ENCODE measurements at places on chromosomes 5 and 9.

DNA sequence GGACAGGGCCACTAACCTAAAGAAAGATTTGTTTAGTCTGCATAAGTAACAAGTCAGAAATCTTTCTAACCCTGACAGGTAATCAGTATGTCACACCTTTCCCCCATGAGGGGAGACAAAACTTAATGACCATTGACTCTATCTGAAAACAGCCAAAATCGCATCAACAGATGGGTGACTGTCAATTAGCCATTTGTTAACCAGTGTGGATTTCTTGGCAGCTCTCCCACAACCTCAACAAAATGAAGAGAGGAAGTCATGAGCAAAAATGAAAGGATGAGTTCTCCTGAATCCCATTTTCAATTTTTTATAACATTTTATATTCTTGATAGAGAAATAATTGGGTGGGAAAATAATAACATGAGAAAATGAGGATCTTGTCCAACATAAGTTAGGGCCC, 84.6 kb upstream of the SNX2 start:
- no peak for DNase-seq

DNA sequence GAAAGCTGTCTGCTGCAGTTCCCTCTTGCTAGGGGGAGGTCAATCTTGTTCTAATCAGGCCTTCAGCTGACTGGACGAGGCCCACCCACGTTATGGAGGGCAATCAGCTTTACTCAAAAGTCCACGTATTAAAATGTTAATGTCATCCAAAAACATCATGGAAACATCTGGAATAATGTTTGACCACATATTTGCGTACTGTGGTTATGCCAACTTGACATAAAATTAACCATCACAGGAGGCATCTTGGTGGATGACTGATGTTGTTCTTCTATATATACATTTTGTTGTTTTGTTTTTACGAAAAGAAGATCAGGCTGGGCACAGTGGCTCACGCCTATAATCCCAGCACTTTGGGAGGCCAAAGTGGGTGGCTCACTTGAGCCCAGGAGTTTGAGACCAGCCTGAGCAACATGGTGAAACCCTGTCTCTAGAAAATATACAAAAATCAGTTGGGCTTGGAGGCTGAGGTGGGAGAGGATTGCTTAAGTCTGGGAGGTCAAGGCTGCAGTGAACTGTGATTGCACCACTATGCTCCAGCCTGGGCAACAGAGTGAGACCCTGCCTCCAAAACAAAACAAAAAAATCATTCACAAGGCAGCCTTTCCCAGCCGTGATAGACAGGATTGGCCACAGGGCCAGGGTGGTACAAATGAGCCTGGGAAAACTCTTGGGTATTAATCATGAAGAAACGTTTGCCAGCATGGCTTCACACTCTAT, 33.8 kb upstream of the PRXL2C start:
- no peak for DNase-seq

DNA sequence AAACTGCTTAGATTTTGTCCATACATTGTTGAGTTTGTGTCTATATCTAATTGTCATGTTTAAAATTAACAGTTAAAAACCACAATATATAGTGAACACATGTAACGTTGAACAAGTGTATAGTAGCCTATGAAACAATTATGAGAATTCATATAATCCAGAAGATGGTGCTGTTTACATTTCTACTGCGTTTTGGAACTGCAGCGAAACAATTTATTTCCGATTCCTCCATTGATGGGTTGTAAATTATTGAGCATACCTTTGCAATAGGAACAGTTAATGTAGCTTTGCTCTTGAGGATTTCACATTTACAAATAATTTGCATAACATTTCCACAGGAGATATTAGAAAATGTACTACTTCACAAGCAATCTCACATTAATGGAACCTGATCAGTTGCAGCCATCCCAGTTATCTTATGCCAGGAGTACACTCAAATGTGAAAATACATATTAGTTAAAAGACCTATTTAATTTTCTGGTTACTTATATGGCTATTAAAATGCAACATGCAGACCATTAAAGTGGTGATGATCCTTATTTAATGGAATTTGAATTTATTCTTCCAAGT, 411.8 kb downstream of the CDH10 start:
- no peak for DNase-seq

DNA sequence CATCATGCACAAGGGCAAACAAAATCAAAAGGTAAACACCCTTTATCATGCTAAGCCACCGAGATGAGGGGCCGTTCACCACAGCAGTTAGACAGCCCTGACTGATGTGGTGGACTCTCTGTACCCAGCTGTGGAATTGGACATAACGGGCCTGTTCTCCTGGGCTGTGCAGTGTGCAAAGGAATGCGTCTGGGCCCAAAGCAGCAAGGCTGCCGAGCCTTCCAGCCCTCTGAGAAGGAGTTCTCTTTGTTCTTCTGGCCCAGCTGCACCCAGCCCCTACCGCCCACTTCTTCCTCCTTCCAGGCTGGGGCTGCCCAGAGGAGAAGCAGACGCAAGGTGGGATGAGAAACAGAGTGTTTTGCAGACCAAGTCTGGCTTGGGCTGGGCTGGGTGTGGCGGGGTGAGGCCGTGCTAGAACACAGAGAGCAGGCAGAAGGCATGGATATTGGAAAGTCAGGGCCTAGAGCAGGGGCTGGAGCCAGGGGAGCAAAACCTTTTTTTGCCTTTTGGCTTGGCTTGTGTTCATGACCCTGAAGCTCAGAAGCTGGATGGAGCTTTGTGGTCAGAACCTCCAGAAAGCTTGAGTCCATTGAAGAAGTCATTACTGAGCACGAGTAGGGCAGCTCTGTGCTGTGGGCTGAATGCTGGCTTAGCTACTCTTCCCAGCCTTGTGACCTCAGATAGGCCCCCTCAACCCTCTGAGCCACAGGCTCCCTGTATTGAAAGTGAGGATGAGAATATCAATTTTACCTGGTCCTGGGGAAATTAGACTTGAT, 49.8 kb upstream of the SH3PXD2B start:
- DNase-seq: no peak

DNA sequence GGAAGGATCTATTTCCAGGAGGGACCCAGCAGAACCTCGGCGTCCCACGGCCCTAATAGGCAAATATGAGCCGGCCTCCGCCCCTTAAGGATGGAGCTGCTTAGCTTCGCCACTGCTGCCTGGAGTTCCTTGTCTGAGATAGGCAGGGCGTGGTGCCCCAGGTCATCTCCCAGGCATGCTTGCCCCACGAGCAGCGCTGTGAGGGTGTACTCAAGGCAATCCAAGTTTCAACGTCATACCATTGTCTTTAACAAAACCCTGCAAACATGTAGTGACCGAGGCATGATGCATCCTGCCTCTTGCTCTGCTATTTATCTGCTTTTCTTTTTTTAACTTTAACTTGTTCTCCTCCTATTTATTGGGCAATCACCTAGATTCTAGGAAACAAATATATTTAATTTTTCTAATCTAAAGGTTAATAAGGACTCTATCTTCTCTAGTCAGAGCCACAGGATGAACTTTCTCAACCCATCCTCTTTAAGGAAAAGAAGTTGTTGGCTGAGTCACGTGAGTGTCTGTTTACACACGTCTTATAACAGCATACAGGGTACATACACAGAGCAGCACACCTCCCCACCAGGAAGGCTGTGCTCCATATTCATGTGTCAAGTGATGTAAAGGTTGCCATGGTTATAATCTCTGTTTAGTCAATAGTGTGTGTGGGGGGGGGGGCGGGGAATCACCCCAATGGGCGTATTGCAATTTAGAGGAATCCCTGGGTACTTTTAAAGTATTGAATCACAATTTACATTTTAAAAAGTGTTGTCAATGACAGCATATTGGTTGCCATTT, 27.3 kb upstream of the ZSWIM6 start:
- DNase-seq: no peak

GRCh38 chr9:105912863-105913516, 218.6 kb downstream of the TMEM38B start:
- DNase-seq: no peak

DNA sequence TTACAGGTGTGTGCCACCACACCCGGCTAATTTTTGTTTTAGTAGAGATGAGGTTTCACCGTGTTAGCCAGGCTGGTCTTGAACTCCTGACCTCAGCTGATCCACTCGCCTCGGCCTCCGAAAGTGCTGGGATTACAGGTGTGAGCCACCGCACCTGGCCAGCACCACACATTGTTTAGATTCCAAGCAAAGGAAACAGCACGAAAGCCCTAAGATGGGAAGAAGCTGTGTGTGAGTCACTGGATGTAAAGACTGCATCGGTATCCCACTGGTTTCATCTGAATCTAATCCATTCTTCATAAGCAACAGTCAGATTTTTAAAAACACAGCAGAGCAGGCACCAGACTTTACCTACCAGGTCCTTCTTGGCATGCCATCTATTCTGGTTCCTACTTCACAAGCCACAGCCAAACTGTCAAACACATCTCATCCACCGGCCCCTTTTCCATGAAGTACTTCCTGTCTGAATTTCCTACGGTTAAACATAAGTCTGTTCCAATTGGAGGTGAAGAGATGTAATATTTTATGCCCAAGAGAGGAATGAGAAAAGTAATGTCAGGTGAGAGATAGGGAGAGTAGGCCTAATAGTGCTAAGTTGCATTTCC, 17.4 kb downstream of the UBTD2 start:
- DNase-seq: no peak

- DNase-seq: no peak
These were observed 24.2 kb upstream of the SIL1 start for GRCh38 chr5:139222346-139222745.

GRCh38 chr9:98907055-98907454, 36.7 kb upstream of the COL15A1 start:
- no peak for DNase-seq

DNA sequence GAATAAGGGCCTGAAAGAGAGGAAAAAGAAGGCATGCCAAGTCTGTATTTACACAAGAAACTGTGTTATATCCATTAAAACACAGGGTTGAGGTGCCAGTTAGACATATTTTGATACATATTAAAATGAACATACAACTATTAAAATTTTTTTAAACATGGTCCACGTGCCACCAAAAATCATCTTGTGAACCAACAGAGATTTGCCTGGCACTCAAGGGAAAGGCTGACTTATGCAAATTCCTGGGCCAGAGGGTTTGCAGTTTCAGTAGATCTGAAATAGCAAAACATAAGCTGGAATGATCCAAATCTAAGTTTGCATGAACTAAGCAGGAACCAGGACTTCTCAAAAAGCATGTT, 168.7 kb downstream of the SLIT3 start:
- no peak for DNase-seq

GRCh38 chr5:111635151-111635902, 121.7 kb downstream of the NREP start:
- no peak for DNase-seq

GRCh38 chr9:133993635-133994253, 1.6 kb upstream of the VAV2 start:
- DNase-seq: no peak

DNA sequence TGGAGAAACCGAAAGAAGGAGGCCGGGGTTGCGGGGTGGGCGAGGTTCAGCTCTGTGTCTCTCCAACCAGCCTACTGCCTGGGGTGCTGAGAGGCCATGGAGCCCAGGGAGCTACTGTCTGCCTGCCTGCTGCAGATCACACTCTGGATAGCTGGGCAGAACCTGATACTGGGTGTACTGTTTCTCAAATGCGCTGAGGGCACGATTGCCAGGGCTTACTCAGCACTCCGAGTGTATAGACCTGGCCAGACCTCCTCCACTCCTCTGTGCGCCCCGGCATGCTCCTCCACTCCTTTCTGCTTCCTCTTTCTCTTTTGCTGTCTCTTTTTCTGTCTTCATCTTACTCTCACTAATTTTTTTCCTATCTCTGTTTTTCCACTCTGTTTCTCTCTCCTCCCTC, 215.1 kb downstream of the PAPPA start:
- DNase-seq: no peak

- DNase-seq: no peak
These were observed 95.0 kb upstream of the HAND1 start for GRCh38 chr5:154573011-154573410.

DNA sequence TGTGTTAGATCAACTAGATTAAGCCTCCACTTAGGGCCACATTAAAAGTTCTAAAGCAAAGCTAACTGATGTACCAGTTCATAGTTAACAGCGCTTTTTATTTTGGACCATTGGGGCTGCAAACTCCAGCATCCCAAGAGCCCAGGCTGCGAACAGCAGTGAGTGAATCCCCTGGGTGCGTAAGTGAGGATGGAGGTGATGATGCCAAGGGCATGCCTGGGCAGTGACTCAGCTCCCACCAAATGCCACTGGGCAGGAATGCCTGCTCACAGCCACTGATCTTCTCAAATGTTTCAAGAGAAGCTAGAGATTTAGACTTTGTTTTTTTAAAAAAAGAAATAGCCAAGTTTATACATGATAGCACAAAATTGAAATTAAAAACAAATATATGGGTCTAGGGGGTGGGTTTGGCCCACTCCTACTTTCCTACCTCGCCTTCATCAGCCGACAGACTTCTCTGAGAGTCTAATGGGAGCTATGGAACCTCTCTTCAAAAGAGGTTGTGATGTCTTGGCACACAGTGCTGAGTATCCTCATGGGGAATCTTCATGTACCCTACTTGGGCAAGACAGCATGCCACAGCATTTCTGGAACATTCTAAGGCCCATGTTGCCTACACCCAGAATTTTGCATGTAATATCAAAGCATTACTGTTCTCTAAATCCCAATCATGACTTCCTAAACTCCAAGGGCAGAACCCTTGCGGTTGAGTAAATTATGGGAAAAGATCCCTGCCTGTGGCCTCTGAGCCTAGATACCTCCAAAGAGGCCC, 398.1 kb downstream of the EBF1 start:
- no peak for DNase-seq

DNA sequence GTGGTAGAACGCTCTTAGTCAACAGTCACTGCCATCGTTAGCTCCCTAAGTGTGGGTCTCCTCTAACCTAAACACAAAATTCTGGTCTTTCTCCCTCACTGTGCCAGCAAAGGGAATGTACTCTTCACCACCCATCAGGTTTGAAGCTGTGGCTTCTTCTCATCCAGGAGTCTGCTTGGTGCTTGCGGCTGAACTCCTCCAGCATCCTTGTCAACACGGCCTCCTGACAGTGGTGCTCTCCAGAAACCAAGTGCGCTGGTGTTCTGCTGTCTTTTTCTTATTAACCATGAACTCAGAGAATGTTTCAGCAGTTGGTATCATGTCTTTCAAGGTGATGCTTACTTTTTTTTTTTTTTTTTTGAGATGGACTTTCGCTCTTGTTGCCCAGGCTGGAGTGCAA, 23.9 kb upstream of the LPCAT1 start:
- no peak for DNase-seq

DNA sequence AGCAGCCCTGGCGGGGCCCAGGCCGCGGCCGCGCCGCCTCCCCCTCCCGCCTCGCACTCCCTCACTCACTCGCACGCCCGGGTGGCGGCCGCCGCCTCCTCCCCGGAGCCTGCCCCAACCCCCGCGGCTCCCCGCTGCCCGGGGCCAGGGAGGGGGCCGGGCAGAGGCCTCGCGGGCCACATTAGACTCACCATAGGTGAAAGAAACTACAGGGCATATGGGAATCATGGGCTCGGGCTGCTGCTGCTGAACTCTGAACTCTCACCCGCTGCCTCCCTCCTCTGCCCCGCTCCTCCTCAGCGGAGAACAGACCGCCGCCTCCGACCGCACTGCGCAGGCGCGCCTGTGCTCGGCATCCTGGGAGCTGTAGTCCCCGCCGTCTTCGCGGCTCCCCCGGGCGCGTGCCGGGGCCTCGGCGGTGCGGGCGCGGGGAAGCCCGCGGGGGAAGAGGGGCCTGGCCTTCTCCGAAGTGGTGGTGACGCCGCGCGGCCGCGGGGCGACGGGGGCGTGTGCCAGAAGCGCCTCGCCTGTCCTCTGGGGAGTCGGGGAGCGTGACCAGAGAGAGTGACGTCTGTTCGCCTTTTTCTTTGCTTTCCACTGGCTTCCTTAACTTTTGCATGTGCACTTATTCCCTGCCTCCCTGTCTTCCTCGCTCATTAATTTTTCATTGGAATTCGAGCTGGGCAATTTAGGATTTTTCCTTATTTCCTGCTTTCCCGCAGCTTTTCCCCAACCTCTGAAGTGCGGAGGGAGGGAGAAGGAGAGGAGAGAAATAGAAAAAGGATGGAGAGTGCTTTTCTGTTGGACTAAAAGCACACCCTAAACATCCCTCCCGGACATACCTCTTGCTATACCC, at the start of gene ZFR:
TSS of gene ZFR (minus strand) at position 310 of the 856 bp plus-strand sequence. CDS start at position 228, 82 bp downstream.
- DNase-seq: peak; percentile 80

Measured in stromal cell of bone marrow (primary cell).